Pulmonary artery endothelial cell (primary cell): ENCODE measurements at places on chromosomes 12 and 14.

GRCh38 chr12:79691511-79692248, 916 bp upstream of the PAWR start:
- DNase-seq = no peak

DNA sequence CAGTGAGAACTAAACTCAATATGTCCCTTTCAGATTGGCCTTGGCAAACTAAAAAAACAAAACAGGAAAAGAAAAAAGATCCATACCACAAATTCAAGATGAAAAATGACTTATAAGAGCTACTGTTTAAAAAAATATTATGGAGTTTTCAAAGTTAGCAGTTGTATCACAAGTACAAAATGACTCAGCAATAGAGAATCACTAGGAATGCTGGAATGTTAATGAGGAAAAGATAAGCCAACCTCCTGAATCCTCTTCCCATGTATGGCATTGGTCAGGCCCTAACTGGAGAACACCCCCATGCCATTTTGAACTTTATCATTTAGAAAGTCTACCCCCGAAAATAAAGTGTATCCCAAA, 62.2 kb downstream of the PPP1R36 start:
- DNase-seq = no peak

DNA sequence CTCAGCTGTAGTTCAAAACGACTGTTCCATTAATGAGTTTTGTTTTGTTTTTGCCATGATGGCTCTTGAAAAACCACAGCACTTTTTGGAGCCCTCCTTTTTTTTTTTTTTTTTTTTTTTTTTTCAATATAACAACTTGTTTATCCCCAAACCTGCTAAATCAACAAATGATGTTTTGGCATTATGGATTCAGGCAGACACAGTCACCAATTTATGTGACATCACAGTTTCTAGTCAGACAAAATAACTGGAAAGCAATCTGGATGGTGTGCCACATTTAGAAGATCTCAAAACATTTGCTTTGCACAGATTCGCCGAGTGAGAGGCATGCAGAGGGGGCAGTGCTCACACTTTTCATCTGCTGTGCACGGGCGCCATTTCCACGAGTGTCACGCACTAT, 7.9 kb upstream of the RFLNA start:
- DNase-seq = no peak

DNA sequence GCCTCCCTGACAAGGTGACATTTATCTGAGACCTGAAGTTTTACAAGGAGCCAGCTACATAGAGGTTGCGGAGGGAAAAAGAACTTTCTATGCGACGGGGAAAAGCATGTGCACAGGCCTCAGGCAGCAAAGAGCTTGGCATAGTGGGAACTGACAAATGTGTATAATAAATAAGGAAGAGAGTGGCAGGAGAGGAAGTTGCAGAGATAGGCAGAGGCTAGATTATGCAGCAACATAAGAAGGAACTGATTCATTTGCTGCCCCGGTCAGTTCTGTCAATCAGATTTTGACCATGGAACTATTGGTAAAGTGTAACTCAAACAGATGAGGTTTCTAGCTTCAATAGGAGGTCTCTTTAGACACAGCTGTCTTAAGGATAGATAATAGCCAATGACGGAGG, 33.7 kb upstream of the RIC8B start:
- DNase-seq = no peak

DNA sequence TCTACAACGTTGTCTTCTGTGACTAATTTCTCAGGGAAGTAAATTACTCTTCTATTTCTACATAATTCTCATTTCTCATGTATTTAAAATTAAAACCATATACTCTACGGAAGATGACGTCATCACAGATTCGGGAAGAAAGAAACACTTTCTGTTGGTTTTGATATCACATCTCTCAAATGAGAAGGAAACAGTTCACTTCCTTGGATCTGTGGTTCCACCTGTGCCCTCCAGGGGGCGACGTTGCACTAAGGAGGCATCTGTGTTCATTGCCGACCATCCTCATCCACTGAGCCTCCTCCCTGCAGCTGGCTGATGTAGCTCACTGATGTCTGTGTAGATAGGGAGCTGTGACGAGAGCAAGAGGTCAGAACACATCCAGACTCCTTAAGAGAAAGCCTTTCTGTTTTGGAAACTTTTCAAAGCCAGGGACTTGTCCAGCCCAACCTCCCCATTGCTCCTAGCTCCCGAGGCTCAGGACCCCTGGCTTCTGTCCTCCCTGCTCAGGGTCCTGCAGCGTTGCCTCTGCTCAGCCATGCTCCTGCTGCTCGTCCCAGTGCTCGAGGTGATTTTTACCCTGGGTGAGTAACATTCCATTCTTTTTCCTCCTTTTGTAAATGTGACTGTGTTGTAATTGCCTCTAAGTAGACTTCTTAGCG, 172.7 kb upstream of the OR4E1 start:
- DNase-seq = no peak

DNA sequence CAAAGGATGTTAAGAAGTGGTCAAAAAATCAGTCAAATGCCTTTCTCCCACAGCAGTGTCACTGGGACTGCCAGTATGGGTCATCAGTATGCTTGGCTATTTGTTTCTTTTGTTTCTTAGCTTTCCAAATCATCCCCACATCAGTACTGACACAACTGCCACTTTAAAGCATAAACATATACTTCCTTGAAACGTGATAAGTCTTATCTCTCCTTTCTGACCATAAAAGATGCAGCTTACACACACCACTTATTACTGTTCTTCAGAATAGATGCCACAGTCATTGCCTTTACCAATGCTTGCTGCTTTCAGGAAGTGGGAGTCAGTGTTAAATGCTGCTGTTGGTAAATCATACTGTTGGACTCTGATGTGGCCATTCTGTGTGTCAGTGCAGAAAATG, 18.6 kb upstream of the GARIN2 start:
- no peak for DNase-seq

GRCh38 chr12:32183650-32184049, 77.0 kb downstream of the BICD1 start:
- DNase-seq = no peak
